ENCODE measurements at places on chromosomes 1 and 21.

GRCh38 chr1:211099393-211099792 is 34.6 kb downstream of the KCNH1 start:
- no peak for DNase-seq

DNA sequence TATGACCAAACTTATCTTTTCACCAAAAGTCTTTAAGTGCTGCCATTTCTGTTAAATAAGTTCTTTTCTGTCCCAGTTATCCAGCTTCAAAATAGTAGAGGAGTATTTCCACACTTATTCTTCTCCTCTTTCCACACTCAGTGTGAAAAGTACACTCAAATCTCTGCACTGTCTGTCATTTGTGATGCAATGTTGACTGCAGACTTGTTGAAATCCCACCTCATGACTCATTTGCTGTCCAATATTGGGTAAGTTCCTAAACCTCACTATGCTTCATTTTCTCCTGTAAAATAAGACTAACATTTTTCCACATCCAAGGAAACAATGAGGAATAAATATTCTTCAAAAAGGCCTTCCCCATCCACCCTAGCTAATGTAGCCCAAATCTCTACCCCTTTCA is 17.5 kb downstream of the LRRIQ3 start:
- DNase-seq: no peak

GRCh38 chr21:34889676-34890469 is 159.2 kb downstream of the RUNX1 start:
- peak; percentile 41 for DNase-seq

GRCh38 chr1:221712776-221713431 is 29.0 kb downstream of the DUSP10 start:
- DNase-seq: peak; percentile 58

- no peak for DNase-seq
Measured at GRCh38 chr1:118821801-118822200, 166.3 kb downstream of the TBX15 start.
